NCI-H1105 (cell line): ENCODE measurements at places on chromosomes 5 and 9.

GRCh38 chr9:68797116-68797515, 92.1 kb downstream of the PIP5K1B start:
- no peak for DNase-seq

- DNase-seq: no peak
Measured at GRCh38 chr5:87776785-87777184, 364.1 kb upstream of the CCNH start.

DNA sequence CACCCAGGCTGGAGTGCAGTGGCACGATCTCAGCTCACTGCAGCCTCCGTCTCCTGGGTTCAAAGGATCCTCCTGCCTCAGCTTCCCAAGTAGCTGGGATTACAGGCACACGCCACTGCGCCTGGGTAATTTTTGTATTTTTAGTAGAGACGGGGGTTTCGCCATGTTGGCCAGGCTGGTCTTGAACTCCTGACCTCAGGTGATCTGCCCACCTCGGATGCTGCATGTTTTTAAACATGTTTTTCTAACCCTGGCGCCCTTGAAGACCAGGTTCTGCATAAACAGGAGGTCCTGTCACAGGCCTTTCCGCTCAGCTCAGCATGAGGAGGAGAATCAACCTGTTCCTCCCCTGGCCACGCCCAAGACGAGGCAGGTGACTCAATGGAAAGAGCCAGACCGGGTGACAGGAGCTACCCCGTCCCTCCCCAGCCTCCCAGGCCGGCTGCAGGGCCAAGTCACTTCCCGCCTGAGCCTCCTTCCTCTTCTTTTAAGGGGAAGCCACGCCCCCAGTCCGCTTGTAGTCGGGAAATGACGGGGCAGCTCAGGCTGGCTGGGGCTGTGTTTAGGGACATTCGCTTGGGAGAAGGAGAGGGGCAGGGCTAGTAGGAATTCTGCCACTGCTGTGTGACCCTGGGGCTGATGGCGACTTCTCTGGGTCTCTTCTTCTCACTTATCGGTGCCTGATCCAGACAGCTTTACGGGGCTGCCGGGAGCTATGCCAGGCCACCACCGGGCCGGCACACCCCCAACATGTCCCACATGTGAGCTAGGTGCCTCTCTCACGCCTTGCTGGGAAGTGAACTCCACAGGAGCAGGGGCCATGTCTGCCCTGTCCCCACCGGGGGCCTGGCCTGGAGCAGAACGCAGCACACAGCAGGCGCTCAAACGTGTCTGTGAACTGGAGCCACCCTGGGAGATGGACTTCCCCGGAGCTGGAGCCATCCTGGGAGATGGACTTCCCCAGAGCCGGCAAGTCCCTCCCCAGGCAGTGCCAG, 6.1 kb downstream of the NOTCH1 start:
- no peak for DNase-seq

DNA sequence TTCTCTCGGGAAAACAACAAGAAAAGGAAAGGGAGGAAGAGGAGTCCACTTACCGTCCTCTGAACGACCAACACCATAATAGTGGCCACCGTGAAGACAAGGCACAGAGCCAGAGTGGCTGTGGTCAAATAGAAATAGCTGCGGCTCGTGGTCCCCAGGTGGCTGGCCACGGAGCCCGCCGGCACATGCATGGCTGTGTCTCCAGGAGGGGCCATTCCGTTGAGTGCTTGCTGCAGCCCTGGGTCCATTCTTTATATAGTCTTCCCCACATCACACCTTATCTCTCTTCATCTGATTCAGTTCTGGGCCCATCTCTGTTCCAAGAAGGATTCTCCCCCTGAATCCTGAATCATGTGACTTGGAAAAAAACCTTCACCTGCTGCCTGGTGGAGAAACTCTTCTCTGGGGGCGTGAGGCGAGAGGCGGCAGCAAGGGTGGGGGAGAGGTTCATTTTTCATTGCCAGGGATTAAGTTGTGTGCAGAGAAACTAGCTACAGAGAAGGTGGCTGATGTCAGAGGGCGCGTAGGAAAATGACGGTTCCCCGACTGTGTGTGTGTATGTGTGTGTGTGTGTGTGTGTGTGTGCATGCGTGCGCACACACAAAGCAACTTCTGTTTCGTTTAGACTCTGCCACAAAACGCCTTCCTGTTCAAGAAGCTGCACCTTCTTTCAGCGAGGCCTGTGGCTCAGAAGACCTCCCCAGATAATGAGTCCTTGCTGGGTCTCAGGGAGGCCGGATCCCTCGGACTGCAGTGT, at the start of gene TNFSF8:
Gene TNFSF8, minus strand, starts transcription at position 536 of the 757 bp plus-strand sequence. Its CDS starts 288 bp downstream, at position 248.
- no peak for DNase-seq

- no peak for DNase-seq
Measured at GRCh38 chr9:107485458-107486043, 4.0 kb downstream of the KLF4 start.

DNA sequence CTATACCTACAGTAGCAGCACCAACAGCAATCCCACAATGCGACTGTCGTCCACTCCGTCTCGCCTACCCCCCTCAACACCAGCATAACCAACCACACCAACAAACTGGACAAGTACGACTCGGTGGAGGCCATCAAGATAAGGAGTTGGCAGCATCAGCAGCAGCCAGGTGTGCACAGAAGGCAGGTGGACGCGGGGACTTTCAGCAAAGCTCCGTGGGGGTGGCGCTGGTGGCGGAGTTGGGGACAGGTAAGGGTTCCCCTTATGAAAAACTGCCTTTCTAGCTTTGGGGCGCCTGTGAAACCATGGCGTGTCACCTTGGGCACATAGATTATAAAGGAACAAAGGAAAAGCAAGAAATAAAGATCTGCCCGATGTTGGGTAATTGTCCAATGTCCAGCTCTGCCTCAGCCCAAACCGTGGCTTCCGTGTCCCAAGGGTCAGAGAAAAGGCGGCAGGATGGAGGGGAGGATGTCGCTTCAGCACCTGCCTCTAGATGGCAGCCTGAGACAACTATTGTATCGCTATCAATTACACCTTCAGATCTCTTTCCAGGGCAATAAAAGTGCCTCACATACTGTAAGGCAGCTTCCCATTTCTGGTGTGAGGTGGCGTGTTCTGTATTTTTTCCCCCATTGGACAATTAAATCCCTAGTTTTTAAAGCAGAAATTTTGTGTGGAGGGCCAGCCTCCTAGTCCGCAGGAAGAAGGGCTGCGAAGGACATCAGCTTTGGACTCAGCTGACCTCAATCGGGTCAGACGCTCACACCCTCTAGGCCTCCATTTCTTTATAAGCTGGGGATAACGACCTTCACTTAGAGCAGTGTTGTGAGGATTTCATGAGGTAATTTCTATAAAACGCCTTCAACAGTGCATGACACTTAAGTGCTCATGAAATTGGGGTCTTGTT, 58.8 kb downstream of the MTRR start:
- peak; percentile 49 for DNase-seq

GRCh38 chr9:106878934-106879333, 16.0 kb downstream of the ZNF462 start:
- DNase-seq: no peak

DNA sequence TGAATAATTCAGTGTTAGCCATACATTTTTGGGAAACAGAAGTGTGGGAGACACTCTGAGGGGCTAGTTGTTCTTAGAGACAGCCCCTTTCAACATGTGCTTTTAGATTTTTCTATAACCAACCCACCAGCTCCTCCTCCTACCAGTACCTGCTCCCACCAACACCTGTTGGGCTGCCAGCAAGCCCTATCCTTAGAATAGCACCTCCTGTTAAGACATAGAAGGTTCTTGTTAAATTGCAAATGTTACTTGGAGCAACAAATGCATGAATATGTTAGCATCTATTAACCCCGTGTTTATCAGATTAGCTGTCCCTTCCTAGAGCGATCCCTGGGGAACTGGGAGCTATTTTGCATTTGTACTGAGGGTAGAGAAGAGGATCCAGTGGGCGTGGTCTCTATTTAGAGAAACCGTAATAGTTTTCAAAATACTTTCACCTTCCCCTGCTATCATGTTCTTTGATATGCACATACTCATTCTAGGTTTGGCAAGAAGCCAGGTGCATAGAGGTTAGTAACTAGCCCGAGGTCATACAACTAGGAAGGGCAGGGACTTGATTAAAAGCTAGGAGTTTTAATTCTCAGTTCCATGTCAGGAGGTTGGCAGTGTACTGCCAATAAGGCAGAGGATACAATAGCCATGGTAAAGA, 334.4 kb downstream of the KCTD16 start:
- DNase-seq: no peak

GRCh38 chr9:112905084-112905483, 14.4 kb upstream of the SLC46A2 start:
- DNase-seq: no peak

- no peak for DNase-seq
Measured at GRCh38 chr5:76735762-76736545, 20.0 kb downstream of the F2R start.

GRCh38 chr9:116154334-116154975, 864 bp downstream of the PAPPA start:
- no peak for DNase-seq

DNA sequence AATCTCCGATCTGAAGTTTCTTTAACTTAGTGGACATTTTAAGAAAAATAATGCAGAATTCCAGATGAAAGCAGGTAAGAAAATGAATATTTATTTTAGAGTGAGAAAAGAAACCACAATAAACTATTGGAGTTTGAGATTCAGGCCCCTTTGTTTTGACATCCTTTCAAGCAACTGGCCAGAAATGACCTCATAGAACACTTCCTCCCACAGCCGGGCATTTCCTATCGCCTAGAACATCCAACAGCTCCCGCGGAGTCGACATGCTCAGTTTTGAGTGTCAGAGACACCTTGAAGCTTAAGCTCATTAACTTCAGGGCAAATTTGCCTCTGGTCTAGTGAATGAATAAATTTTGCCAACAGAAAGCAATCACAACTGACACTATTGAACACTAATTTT, 369.2 kb downstream of the TLE4 start:
- no peak for DNase-seq

- no peak for DNase-seq
Measured at GRCh38 chr5:376799-377325, 55.3 kb downstream of the AHRR start.

DNA sequence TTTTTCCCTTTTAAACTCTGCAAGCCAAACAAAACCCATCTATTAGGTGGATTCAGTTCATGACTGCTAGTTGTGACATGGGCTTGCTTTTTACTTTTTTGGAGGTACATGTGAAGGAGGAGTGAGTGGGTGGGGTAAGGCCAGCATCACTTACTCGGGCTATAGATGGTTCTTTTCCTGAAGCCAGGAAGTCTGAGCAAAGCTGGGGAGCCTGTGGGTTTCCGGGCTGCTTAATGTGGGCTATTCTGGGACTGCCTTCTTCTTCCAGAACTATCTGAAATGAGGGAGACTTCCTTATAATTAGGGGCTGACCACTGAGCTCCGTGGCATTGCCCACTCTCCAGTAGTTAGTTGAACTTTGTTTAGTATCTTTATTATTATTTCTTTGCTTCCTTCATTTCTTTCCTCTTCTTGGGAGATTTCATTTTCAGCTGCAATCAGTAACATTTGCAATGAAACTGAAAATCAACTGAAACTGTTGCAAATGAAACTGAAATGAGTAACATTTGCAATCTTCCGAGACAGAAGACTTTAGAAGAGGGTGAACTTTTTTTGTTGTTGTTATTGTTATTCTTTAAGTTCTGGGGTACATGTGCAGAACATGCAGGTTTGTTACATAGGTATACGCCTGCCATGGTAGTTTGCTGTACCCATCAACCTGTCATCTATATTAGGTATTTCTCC, 204.9 kb downstream of the LRRC70 start:
- no peak for DNase-seq

- no peak for DNase-seq
Measured at GRCh38 chr5:128539038-128539429, 989 bp upstream of the FBN2 start.

DNA sequence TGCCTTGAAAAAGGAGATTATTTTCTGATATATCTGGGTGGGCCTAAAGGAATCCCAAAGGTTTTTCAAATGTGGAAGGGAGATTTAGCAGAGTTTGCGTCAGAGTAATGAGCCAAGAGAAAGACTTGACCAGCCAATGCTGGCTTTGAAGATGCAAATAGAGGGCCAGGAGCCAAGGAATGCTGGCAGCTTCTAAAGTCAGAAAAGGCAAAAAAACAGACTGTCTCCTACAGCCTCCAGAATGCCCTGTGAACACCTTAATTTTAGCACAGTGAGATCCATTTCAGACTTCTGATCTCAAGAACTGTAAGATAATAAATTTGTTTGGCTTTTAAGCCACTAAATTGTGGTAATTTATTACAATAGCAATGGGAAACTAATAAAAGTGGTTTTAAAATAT, 122.6 kb upstream of the FREM1 start:
- DNase-seq: no peak

GRCh38 chr9:76756268-76756640, 8.0 kb upstream of the PCA3 start:
- DNase-seq: peak; percentile 70

DNA sequence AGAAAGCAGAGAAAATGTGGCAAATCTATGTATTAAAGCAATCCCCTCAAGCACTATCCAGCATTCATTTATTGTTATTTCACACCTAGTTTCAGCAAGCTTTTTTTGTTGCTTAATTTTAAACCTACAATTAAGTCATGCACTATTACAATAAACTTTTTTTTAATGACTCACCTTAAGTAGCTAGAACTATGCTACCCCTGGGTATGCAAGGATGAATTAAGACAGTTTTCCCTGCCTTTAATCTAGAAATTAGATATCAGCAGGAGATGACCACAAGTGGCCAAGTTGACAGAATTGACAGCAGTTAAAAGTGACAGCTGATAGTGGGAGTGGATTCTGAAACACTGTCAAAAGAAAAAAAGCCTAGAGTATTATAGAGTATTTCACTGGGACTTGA, 20.0 kb downstream of the ITGA1 start:
- no peak for DNase-seq

GRCh38 chr5:99369797-99370593, 441.2 kb upstream of the CHD1 start:
- DNase-seq: peak; percentile 85

DNA sequence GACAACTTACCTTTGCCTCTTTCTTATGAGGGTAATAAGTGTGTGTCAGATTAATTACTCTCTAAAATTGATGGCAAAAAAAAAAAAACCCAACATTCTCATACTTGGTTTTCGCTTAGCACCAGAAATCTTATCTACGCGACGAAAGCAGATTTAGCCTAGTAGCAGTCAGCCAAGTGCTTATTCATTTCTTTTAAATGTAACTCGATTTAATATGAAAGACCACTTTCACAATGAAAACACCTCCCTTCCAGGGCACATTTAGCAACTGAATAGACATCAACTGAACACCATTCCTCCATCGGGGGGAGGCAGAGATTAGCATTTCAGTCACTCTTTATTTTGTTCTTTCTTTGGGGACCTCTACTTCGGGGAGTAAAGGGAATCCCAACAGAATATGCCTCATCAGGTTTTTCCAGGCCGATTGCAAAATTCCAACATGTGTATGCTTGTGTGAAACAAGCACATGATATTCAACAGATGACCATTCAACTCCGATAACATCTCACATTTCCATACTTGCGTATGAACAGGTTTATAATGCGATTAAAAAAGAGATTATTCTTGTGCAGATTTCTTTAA, 124.1 kb upstream of the RETREG1 start:
- no peak for DNase-seq

- DNase-seq: no peak
Measured at GRCh38 chr5:132235340-132235739, 7.7 kb upstream of the P4HA2 start.
